CD4-positive, alpha-beta memory T cell (primary cell): ENCODE measurements at places on chromosomes 7 and 10.

DNA sequence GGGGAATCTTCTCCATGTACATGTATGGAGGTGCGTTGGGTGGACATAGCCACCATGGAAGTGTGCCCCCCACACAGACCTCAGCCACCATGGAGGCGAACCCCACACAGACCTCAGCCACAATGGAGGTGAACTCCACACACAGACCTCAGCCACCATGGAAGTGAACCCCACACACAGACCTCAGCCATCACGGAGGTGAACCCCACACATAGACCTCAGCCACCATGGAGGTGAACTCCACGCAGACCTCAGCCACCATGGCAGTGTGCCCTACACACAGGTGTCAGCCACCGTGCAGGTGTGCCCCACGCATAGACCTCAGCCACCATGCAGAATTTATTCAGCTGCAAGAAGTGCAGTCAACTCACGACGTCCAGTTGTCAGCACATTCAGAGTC, 339.7 kb downstream of the ACTR3B start:
- DNase-seq: no peak

DNA sequence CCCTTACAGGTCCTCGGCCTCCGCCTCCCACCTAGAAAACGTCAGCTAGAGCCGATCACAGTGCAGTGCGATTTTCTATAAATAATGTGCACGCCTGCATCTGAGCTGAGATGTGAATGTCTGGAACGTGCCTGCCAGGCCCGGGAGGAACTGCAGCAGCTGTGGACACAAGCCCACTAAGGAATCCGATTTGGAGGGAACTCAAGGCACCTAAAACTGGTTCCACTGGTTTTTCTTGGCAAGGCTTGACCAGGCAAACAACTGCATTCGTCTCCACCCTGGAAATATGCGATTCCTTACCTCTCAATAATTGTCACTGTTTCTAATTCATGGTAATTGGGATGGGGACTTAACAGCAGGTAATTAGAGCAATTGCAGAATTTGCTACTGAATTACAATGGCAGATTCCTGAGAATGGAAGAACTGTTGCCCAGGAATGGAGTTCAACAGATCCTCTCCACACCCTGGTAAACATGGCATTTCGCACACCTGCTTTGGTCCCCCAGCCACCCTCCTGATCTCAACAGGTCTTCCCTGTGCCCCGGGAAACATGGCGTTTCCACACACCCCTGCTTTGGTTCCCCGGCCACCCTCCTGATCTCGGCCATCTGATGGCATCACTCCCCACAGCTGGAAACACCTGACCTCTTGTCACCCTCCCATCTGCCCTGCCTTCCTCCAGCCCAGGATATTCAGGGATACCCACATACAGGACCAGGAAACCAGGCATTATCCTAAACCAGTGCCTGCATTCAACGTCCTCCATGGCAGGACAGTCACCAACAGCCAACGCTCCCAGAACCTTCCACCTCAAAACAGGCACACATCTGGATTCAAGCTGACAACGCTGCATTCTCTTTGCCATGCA, 76.0 kb downstream of the DIP2C start:
- no peak for DNase-seq

GRCh38 chr10:102322914-102323313, 72.6 kb upstream of the NFKB2 start:
- DNase-seq: peak; percentile 31

DNA sequence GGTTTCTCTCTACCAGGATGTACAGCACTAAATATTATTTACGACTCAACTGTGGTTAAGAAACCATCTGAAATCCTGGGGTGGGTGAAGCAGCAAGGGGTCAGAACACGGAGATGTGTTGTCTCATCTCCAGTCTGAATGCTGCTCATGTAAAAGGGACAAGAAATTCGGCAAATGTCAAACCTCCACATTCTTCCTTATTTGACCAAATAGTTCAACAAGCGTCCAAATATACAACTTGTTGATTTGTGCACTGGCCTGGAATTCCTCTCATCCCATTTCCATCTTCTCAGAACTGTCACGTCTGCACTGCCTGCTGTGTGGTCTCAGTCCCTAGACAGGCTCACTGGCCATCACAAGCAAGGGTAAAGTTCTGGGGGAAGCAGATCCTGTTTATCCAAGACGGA, 520.0 kb downstream of the PARD3 start:
- no peak for DNase-seq

DNA sequence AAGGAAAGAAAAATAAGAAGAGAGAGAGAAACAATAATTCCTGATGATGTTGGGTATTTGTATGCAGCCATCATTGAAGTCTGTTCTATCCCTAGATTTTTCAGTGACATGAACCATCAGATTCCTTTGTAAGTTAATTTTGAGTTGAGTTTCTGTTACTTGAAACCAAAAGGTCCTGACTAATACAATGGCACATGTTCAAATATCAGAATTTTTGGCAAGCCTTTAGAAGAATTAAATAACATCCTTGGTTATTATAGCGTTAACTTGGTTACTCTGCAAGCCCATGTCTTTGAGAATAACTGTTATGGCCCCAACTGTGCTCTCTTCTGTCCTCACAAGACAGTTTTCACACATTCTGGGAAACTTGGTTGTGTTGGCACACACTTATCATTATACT, 66.5 kb downstream of the SYPL1 start:
- DNase-seq: no peak

DNA sequence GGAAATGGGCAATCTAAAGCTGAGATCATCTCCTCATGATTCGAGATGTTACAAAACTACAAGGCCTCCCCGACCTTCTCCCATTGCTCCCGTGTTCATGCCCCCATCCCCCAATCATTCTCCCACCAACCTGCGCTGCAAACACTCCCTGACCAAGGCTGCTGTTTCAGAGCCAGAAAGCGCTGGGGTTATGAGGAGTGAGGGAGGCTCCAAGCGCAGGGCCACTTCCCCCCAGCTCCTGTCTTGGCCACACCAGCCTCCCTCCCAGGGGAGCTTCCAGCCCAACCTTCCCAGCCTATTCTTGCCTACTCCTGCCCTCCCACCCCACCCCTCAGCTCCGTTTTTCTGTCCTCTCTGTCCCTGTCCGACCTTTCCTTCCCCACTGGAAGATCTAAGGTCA, 14.7 kb upstream of the NODAL start:
- DNase-seq: no peak

DNA sequence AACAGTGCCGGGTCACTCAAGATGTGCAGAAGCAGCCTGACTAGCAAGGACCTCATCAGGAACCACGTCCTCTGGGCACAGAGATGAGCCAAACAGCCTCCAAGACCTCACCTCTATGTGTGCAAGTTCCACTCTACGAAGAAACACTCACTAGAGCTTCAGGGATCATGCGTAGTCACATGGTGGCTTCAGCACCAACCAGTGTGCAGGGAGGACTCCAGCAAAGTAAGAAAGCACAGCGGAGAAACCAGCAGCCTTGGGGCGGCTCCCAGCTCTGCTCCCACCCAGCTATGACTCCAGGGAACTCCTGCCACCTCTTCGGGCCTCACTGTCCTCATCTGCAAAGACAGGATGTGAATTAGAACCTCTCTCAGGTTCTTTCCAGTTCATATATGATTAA, 58.2 kb downstream of the SLIT1 start:
- DNase-seq: no peak

DNA sequence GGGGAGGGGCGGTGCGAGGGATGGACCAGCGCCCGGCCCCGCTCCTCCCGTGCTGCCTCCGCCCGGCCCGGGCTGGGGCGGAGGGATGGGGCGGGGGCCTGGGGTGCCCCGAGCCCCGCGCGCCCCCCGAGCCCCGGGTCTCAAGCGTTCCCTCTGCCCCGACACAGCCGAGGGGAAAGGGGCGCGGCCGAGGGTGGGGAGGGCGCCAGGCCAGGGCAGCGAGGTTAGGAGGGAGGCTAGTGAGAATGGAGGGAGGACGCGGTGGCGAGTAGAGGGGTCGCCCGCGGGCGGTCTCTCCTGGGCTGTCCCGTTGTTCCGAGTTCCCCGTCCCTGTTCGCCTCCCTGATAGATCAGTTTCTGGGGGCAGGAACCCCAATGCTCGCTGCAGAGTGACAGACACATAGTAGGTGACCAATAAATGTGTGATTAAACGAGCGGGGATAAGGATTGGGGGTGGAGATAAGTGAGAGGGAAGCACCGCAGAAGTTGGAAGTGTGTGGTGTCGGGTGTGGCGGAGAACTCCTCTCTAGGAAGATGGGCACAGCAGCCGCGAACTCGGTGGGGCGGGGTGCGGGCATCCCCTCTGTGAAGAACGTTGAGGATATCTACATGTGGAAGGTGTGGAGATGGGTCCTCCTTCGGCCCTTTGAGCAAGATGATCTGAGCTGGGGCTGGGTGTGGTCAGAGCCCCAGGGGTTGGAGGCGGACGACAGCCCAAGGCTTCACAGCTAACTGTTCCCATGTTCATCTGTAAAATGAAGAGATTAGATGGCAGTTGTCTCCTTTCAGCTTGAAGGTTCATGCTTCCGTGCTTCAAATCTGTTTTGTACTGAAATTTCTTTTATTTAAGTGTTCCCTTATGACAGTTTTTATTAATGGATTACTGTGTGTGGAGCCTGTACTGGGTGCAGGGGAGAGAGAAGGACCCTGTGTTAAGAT, 580 bp downstream of the ZNF775 start:
- DNase-seq: no peak

GRCh38 chr10:79322616-79323543, 24.4 kb upstream of the PPIF start:
- DNase-seq: peak; percentile 90

DNA sequence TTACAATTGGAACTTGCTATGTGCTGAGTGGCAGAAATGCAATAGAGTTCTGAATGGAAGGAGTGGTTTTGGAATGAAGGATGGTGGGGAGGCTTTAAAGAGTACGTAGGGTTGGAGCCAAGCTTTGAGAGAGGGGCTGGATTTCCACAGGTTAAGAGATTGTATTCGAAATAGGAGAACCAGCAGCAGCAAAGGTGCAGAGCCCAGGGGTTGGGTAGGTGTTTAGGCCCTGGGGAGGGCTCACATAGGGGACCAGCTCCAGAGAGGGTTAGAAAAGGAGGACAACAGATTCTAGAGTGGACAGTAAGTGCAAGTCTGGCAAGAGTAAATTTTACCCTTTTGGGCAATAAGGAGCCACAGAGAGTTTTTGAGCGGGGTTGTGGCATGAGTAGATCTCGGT, 297.2 kb downstream of the RPS24 start:
- DNase-seq: no peak

- DNase-seq: no peak
Observed at GRCh38 chr10:44860811-44861736, 50.1 kb upstream of the TMEM72 start.

GRCh38 chr7:116439841-116440549, 59.5 kb upstream of the CAV2 start:
- DNase-seq: no peak

GRCh38 chr7:2478399-2478785, 2.2 kb upstream of the GRIFIN start:
- DNase-seq: no peak

DNA sequence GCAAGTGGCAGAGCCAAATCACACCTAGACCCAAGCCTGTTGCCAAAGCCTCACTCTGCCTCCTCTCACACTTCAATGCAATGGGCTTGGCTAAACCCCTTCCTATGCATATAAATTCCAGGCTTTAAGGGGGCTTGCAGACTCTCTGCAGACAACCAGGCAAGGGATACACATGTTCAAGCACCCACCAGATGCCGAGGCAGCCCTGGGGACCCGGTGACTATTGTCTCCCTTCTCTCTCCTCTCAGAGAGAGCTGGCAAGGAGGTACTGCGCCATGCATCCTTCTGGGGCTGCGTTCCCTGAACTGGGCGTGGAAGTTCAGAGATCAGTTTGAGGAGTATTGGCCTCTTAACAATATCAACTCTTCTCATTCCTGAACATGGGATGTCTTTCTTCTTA, 131.2 kb downstream of the ARHGAP22 start:
- DNase-seq: no peak

GRCh38 chr7:867001-867405, 9.4 kb upstream of the GET4 start:
- DNase-seq: no peak

DNA sequence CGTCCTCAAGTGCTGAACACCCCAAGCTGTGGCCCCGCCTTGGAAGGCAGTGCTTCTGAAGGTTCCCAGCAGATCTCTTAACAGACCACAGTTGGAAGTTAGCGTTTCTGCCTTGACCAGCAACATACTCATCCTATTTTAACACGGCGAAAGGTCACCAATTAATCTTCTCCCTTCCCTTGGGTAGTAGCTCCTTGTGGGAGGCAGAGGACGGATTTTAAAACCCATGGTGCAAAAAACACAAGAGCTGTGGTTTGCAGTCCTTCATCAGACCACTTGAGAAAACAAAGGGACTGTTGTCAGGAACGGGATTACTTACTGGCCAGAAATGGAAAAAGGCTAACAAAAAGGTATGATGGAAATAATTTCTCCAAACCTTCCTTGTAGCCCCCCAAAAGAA, 87.3 kb downstream of the BEND7 start:
- no peak for DNase-seq
